Stimulated activated effector memory CD8-positive, alpha-beta T cell treated with anti-CD3 and anti-CD28 coated beads, Interleukin-12 subunit alpha, Interleukin-12 subunit beta, amount 100 ng/mL, for 72 hours (primary cell): ENCODE measurements at places on chromosomes 4 and X.

GRCh38 chr4:160872491-160872890 is 1291.3 kb downstream of the FSTL5 start:
- DNase-seq: no peak

DNA sequence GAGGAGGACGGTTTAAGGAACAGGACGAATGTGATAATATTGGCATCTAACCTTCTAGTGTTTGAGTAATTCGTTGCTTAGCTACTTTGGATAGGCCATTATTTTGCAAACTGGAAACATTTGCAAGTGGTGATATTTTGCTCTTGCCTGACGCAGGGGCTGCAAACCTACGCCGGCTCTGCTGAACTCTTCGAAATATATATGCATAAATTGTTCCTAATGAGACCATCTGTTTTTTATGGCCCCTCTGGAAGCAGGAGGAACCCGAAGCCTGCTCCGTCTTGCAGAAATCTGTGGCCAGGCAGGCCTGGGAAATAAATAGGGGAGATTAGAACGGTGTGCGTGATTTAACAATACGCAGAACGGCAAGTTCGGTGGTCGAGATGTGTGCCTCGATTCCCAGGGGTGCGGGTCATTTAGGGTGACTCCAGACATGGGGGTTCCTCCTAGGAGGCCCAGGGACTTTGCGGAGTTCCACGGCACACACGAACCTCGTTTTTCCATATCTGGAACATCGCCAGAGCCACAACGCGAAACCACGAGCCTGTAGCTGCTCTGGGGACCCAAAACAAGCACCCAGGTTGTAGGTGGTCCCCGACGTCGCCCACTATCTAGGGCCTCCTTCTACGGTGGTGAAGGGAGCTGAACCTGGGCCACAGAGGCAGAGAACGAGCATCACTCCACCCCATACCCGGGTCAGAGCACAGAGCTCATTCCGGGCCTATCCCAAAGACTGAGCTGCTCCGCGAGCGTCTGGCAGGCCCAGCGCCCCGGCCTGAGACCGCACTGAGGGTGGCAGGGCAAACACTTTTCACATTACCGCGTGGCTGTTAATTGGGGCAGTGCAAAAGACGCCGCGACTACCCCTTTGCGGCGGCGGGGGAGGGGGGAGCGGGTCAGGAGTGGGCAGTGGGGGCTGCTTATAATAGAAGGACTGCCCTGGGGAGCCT is 89.7 kb downstream of the BCOR start:
- DNase-seq: no peak

GRCh38 chr4:127239902-127240763 is 392.6 kb upstream of the INTU start:
- no peak for DNase-seq

- no peak for DNase-seq
Measured at GRCh38 chr4:138946306-138946705, 69.3 kb upstream of the NOCT start.

GRCh38 chrX:108447303-108447702 is 7.7 kb downstream of the COL4A5 start:
- no peak for DNase-seq

DNA sequence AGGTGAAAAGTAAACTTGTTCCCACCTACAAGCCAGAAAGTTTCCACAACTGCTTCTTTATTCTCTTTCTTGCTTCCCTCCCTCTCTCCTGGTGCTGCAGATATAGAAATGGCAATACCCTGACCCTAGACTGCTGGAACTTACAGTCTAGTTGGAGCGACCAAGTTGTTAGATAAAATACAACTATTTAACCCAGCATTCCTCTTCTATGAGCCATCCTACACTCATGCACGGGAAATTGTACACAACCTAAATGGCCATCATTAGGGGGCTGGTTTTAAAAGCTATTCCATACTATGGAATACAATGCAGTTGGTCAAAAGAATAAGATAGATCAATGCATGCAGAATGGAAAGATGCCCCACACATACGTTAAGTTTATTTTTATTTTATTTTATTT is 41.1 kb downstream of the PJA1 start:
- no peak for DNase-seq

DNA sequence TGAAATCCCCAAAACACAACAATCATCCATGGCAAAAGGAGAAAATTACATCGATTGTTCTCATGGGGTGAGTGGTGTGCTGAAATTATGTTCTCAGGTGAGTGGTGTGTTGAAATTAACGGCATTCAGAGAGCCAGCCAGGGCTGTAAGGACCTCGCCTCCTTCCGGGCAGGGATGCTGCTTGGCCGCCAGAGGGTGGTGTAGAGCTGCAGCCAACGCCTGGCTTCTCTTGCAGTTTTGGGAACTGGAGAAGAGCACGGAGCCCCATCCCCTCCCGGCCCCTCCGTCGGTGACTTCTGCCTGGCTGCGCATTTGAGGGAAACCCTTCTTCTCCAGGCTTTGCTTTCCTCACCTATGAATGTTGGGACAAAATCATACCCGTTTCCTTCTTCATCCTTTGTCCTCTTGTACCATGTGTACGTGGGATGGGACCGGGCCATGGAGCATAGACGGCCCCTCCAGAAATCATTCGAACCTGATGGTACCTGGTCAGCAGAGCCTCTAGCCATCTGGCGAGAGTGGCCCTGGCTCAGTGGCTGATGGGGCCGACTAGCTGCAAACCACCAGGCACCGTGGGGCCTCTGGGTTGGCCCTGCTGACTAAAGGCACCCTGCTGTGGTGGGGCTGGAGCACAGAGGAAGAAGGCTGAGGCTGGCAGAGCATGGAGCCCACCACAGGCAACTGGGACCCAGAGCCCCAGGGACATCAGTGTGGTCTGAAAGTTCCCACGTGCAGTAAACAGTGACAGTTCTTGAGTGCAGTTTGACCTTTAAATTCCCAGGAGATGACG is 28.4 kb downstream of the TRMT44 start:
- DNase-seq: peak; percentile 68

GRCh38 chrX:15973946-15974345 is 119.3 kb upstream of the AP1S2 start:
- no peak for DNase-seq

DNA sequence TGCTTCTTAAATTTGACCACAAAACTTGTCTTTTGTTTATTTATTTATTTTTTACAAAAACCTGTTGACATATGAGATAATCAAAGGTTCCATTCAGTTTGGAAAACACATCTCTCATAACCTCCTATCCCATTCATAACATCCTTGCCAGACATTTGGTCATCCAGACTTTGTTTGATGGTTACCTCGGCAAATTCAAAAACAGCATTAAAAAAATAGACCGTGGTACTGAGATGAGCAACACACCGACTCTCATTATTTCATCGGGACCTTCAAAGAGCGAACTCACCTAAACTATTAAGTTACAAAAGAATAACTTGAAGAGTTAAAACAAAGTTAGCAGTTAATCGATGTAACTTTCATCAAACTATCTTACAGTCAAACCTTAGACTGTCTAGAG is 85.8 kb upstream of the RPS6KA3 start:
- no peak for DNase-seq

DNA sequence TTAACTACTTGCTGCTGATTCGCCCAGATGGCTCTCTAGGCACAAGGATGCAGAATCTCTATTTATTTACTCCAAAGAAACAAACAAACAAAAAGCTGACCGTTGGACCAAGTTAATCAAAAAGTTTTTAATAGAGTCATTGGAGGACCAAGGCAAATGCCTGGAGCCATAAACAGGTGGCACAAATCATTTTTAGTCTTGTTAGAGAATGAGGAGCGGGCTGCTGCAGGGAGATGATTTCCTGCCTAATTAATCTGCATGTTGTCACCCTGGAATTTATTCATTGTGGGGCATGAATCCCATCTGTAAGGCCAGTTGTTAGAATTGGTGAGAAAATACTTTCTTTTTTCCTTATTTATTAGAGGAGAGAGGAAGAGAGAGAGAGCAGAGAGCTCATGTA is 147.4 kb upstream of the GATB start:
- no peak for DNase-seq

GRCh38 chr4:138439143-138439581 is 197.0 kb upstream of the SLC7A11 start:
- no peak for DNase-seq

DNA sequence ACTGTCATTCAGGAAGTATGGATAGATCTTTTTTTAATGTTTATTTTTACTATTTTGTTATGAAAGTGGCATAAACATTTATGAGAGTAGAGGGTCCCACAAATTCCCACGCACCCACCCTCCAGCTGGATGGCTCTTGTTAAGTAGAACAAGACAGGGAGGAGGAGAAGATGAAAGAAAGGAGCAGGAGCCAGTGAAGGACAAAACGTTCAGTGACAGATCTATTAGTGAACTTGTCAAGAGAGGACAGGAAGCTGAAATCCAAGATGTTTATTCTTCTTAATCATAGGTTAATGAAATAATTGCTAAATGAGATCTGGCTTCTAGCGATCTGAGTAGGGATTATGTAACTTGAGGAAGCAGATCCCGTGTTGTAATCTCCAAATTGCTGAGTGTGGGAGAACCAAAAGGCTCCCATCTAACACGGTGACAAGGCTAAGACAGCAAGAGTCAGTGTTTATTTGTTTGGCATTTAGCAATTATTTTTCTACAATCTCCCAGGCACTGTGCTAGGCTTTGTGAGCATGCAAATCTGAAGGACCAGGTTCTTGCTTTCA is 162.5 kb downstream of the SHROOM3 start:
- no peak for DNase-seq

DNA sequence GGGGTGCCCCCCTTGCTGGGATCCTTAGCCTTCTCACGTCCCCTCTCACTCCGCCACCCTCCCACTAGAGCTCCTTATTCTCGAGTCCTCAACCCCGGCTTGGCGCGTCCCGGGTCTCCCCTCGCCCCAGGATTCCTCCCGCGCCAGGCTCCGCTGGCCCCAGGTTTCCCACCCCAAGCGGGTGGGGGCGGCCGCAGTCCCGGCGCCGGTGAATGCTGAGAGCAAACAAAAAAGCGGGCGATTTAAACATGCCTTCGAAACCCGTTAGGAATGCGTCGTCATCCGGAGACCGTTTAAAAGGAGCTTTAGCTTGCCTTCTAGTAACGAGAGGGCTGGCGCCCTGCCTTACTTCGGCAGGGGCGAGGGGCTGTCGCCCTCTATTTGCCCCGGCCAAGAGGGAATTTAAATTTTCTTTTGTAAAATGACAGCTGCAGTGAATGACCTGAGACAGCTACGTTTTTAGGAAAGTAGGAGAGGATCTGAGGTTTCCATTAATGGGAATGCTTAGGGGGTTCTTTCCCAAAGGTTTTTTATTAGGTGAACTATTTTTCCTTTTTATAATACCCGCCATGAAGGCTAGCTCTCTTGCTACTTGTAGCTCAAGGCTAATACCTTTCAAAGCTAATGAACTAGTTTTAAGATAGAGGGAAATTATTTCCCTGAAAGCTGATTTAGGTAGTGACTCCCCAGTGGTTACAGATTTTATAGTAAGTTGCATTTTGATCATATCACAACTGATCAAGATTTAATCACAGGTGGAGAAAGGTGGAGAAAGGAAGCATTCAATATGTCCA is 3.1 kb downstream of the JADE1 start:
- DNase-seq: peak; percentile 75

DNA sequence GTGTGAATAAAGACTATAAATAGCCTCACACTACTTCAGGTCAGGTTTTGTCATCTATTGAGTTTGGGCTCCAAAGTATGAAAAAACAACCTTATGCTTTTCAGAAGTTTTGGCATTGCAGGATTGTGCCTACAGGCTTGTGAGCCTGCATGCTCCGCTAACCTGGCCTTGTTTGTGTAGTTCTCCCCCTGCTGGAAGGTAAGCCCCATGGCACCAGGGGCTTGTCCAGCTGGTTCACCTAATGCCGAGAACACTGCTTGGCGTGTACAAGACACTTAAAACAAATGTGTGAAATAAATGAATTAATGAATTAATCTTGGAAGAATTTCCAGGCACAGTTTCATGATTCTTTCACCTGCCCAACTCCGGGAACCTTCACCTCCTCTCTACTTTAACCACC is 1.8 kb upstream of the HSD17B10 start:
- peak; percentile 62 for DNase-seq

- no peak for DNase-seq
Measured at GRCh38 chrX:45134315-45134731, 66.4 kb downstream of the DIPK2B start.

DNA sequence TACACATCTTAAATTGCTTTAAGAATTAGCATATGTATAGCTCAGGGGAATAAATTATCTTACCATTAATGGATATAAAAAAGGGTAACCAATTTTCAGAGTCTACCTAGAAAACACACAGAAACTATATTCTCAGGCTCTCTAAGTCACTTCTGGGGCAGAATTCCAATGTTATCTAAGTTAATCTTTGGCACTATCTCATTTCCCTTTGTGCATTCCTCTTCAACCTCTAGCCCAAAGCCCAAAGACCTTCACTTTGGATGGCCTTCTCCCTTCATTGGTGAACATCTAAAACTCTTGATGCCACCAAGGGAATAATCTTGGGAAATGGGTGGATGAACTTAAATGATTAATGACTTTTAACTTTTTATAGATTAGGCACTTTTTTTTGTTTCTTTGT is 108.3 kb downstream of the APBB2 start:
- DNase-seq: no peak

GRCh38 chrX:7147978-7148854 is at the start of gene PUDP:
TSS of gene PUDP (minus strand) at chrX:7148153. CDS start at chrX:7148113, 40 bp downstream.
- peak; percentile 74 for DNase-seq

GRCh38 chr4:89482251-89482650 is 174.7 kb upstream of the GPRIN3 start:
- no peak for DNase-seq

GRCh38 chr4:95304898-95305297 is 243.9 kb downstream of the UNC5C start:
- DNase-seq: no peak

- no peak for DNase-seq
Measured at GRCh38 chr4:118032691-118033090, 1.6 kb upstream of the NDST3 start.

DNA sequence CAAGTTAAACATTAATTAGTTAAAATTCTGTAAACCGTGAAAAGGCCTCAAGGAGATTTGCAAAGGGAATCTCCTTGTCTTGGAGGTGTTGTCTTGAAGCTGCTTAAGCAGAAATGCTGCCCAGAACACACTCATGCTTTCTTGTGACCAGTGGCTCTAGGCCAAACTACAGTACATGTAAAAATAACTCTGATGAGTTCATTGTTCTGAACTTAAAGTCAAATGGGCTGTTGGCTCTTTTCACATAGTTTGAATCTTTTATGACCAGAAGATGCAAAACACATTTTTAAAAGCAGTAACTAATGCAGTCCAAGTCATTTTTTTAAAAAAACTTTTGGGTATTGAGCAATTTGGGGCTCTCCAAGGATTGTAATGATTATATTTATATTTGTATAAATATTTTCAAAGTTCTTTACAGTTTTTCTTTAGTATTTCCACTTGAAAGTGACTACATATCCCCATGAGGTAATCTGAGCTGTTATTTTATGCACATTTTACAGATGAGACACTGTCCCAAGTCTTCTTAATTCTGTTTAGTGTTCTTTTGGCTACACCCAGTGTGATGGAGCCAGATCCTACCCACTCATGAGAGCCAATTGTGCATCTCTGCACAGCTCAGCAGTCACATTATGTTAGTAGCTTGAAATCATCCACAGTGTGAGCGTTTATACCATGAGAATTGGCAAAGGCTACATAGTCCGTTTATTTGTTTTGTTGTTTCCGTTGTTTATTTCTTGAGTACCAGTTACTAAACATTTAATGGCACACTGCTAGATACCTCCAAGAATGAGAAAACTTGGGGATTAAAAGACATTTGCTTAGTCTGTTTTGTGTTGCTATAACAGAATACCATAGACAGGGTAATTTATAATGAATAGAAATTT is 112.8 kb upstream of the ATXN3L start:
- DNase-seq: no peak
